ENCODE measurements at places on chromosomes 1 and 21. TPM values are rescaled to one million over a fixed set of nuclear protein-coding genes. Genes with fewer than 3 reads are reported as not detected.

- DNase-seq = no peak
These were observed 35.8 kb downstream of the ECE1 start for GRCh38 chr1:21254335-21254951.

The MTHFR gene
- total RNA-seq = 27.3 TPM

- no peak for DNase-seq
These were observed 38.3 kb downstream of the GALNT2 start for GRCh38 chr1:230105245-230105753.

DNA sequence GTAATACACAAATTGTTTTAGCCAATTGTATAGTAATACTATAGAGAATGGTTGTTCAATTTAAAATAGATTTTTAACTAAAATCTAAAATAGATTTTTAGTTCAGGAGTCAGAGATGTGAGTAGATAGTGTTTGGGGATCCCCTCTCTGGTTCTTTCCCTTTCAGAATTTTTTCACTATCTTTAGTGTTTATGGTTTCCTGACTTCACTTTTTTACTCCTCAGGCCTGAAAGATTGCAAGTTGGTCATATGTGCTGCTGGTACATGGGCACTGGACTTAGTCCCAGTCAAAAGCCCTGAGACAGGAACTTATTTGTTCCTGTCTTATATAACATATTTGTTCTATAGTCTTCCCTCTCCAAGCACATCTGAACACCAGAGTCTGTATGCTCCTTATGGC lies 96.8 kb upstream of the ATP1B1 start:
- DNase-seq = no peak

The PGLYRP3 gene
- total RNA-seq = 14.4 TPM

DNA sequence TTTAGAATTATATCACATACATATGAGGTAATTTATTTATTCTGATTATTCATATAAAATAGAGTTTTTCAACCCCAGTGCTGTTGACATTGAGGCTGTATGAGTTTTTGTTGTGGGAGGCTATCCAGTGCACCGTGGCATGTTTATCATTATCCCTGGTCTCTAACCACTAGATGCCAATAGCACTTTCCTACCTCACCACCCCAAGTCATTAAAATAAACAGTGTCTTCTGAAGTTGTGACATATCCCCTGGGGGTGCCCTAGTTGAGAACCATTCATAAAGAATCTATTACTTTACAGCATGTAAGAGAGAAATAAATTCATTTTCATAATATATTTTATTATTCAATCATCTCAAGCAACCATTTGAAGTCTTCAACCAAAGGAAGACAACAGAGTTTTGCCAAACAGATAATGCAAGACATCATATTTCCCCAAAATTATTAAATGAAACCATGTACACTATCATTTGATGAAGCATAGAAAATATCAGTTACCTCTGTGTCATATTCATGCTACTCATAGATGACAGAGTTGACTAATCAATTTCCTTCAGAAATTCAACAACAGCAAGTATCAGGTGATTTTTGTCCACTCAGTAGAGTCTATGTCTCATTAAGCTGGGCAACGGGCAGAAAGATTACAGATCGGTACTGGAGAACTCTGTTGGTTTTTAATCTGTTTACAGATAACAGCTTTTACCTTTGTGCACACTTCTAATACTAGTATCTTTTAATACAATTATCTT lies 39.5 kb upstream of the RGS1 start:
- DNase-seq = no peak

Measured in esophagus squamous epithelium (tissue), 5 donors.